ENCODE measurements at places on chromosomes 5 and 9.
A peak's percentile ranks its signal among the peaks of the same experiment; 100 is the strongest.

- DNase-seq, result no peak
Observed at GRCh38 chr9:5719100-5719926, 90.4 kb downstream of the RIC1 start.

- peak; percentile 57 for DNase-seq
Observed at GRCh38 chr5:96509721-96510350, 76.8 kb upstream of the PCSK1 start.

GRCh38 chr5:5613261-5613990 lies 190.9 kb downstream of the ICE1 start:
- no peak for DNase-seq

GRCh38 chr5:35357973-35358372 lies 127.7 kb upstream of the PRLR start:
- no peak for DNase-seq

DNA sequence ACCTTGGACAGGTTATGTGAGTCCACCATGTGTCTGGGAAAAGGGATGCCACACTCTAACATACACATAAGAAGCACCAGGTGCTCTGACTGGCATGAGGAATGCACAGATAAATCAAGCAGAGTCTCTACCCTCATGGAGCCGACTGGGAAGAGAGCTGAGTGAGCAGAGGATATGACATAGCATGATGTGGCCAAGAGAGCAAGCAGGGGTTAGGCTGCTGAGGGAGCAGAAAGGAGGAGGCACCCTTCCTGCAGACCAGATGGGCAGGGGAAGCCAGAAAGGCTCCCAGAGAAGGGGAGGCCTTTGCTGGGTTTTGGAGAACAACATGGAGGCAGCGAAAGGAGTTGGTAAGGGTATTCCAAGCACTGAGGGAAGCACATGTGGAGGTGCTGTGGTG lies 223.1 kb downstream of the GNA14 start:
- no peak for DNase-seq

- no peak for DNase-seq
Observed at GRCh38 chr5:151141535-151141934, 16.0 kb downstream of the ANXA6 start.

DNA sequence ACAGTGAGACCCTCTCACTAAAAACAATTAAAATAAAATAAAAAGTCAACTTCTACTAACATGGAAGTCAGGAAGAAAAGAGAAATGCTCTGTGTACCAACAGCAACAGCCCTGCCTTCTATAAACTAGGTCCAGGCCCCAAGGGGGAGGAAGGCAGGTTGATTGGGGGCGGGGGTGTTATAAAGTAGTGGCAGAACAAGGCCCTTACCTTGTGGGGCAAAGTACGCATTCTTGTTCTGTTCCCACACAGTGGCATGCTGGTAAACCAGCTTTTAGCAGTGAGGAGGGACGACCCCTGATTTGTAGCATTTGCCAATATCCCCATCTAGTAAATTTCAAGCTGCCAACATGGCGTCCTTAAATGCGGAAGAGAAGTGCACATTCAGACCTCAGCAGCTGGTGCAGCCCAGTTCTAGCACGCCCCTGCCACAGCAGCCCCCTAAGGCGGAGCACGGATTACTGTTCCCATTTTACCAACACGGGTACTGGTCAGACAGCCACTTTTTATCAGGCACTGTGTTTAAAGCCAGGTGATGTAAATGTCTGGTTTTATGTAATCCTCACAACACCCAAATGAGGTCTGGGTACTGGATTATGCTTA lies 69.5 kb downstream of the GTF3C4 start:
- DNase-seq, result no peak

DNA sequence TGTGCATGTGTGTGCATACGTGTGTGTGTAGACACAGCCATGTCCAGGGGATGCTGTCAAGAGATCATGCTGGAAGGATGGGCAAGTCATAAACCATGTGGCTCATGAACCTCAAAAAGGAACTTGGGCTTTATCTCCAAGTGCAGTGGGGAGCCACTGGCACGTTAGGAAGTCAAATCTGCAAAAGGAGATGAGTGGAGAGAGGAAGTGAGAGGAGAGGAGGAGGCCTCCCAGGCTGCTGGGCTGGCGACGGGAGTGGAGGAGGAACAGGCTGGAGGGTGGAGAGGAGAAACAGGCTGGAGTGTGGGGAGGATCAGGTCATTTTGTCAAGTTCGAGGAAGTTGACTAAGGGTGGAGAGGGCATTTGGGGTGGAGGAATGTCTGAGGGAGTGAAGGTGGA lies 29.2 kb upstream of the TIFAB start:
- no peak for DNase-seq

- no peak for DNase-seq
Observed at GRCh38 chr9:133986061-133986460, 6.1 kb downstream of the VAV2 start.

- no peak for DNase-seq
Observed at GRCh38 chr9:122200960-122201595, 27.7 kb downstream of the LHX6 start.
